Stimulated activated CD4-positive, alpha-beta T cell treated with anti-CD3 and anti-CD28 coated beads, Interleukin-1b, Interleukin-23, amount 100 ng/mL, for 1 hour (primary cell): ENCODE measurements at places on chromosomes 1 and 21.

DNA sequence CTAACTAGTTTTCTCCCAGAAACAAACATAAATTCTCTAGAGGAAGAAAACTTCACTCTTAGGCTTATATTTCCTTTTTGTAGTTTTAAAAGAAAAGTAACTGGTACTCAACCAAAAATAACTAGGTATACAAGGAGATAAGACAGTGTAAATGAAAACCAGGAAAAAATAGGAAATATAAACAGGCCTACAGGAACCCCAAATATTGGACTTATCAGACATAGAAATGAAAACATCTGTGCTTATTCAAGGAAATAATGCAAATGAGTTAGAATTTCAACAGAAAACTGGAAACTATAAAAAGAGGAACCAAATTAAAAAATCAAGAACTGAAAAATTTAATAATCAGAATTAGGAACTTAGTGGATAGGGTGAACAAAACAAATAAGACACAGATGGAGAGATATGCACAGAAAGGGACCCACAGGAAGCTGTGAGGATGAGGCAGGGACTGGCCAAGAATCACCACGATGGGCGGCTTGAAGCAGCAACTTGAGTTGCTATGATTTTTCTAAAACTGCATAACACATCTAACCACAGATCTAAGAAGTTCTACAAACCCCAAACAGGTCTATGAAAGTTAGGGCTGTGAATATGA is 67.5 kb upstream of the ACTRT2 start:
- no peak for DNase-seq

- no peak for DNase-seq
Measured at GRCh38 chr1:15938628-15939161, 37.2 kb downstream of the ZBTB17 start.

DNA sequence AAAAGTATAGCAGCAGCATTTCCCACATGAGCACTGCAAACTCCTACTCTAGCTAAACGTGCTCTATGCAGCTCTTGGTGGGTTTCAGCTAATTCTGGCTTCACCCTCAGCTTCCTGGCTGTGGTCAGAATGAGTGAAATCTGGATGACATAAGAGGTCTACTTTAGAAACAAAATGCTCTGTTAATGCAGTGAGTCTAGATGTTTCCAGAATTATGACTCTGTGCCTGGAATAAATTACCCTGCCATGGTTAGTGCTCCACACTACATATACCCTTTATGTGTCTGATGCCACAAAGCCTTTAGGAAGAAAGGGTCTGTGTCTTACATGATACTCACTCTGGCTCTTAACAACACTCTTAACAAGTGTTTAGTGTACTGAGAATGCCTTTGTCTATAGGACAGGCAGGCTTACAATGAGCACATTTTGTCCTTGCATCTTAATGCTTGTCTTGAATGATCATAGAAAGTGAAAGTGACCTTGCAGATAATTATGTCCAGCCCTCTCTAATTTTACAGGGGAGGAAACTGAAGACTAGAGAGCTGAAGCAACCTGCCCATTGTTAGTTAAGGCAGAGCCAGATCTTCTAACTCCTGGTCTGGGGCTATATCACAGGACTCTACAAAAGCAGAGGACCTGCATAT is 9.2 kb downstream of the S100A10 start:
- DNase-seq, result no peak

GRCh38 chr1:46303872-46304326 is 401 bp downstream of the UQCRH start:
- DNase-seq, result no peak

DNA sequence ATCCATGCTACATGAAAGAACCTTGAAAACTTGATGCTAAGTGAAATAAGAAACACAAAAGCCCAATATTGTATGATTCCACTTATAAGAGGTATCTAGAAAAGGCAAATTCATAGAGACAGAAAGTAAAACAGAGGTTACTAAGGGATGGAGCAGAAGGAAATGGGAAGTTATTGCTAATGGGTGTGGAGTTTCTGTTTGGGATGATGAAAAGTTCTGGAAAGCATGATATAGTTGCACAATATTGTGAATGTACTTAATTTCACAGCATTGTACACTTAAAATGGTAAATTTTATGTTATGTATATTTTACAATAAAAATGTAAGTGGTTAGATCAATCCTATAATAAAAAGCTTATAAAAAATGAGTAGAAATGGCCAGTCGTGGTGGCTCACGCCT is 1.6 kb upstream of the NECAP2 start:
- DNase-seq, result no peak

GRCh38 chr1:119453021-119453420 is 38.1 kb downstream of the HSD3B2 start:
- DNase-seq, result no peak

DNA sequence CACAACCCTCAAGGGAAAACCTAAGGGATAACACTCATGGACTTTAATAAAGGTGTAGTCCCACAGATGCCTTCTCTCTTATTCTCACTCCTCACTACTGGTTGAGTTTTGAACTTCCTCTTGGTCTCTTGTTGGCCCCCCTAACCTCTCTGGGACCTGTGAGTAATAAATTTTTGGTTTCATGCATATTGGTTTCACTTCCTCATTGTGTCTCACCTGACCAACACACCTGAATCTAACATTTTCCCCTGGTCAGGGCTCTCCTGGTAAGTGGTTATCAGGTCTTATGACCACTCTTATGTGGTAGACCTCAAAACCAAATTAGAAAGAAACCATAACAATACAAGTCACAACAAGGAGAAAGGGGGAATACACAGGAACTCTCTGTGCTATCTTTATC is 60.5 kb upstream of the PRMT6 start:
- DNase-seq, result no peak

DNA sequence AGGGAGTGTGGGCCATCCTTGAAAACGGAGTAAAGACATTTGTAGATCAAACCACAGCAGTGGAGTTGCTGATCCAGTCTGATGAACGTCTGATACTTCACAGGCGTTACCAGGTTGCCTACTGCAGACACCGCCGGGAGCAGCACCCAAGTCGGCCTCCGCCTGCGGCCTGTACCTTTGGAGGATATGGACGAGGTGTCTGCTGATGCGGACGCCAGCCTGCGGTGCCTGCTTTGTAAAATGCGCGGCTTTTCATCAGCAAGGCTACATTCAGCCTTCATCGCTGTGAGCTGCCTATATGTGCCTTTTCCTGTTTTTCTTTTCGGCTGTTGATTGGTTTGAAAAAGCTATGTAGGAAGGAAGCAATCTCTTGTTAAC is 16.0 kb downstream of the SLX9 start:
- no peak for DNase-seq

GRCh38 chr1:98382986-98383740 is 278.4 kb upstream of the SNX7 start:
- no peak for DNase-seq

DNA sequence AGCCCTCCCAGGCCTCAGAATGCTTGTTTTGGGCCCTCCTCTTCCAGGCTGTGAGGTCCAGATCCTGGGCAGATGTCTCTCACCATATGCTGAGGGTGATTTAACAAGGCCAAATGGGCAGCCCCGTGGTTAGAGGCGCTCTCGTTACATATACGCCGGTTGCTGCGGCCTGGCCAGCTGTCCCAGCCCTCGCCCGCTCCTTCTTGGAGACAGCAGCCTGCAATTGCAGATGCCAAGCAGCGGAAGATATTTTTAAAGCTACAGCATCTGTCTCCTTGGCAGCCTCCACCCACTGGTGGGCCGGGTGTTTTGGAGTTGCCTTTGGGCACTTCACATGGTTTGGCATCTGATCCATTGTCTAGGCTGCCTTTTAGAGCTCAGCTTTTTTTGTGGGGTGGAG is 178.8 kb upstream of the NFIA start:
- no peak for DNase-seq

DNA sequence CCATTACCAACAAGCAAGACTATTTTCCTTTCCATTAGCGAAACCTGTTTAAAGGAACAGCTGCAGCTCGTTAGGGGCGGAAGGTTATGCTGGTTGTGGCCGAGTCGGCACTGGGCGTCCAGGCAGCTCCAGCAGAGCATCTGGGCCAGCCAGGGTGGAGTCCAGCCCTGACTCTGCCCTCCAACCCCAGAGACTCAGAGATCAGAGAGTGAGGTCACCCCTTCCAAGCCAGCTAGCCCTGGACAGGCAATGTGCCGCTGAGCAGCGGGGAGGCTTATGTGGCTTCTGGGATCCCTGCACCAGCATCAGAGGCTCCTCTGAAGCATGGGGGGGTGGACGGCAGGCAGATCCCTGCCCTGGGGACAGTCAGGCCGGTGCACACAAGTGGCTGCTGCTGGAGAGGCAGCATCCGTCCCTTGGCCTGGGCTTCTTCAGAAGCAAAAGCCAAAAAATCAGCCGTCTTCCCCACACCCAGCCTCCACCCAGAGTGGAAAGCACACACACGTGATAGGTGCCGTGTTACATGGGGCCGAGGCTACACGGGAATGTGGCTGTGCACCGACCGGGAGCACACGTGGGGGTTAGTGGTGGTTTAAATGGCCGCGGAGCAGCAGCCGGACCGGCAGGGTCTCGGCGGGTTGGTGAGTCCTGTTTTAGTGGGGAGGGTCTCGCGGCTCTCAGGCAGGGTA is 30.1 kb downstream of the SLC66A1 start:
- DNase-seq, result no peak

DNA sequence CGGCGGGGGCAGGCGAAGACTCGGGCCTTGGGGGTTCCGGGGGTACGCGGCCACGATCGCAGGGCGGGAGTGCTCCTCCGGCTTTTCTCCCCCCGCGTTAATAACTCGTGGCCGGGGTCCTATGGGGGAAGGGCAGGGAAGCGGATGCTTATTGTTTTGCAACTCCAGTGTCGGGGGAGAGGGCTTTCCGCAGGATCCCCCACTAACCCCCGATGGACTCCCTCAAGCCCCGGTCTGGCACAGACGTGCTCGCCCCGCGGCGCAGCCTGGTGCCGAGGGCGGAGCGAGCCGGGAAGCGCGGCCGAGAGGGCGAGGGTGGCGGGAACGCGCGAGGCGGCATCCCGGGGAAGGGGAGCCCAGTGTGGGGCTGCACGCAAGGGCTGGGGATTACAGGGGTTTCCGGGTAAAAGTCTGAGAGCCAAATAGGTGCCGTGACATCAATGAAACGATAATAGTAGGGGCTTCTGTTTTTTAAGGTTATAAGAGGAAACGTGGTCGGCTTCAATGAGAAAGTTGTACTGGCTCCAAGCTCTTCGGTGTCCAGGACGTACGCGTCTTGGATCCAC is 772 bp downstream of the UCK2 start:
- peak; percentile 27 for DNase-seq

DNA sequence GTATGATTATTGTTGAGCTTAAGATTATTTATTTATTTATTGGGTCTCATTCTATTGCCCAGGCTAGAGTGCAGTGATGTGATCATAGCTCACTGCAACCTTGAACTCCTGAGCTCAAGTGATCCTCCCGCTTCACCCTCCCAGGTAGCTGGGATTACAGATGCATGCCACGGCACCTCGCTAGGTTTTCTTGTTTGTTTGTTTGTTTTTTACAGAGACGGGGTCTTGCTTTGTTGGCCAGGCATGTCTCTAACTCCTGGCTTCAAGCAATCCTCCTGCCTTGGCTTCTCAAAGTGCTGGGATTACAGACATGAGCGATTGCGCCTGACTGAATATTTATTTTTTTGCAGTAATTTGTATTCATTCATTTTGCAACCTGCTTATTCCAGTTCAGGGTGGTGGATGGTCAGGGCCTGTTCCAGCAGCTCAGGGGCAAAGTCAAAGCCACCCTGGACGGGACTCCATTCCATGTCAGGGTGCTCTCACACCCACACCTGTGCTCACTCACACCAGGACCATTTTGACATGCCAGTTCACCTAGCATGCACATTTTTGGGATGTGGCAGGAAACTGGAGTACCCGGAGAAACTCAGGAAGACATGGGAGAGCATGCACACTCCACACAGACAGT is 29.6 kb upstream of the RASAL2 start:
- no peak for DNase-seq

DNA sequence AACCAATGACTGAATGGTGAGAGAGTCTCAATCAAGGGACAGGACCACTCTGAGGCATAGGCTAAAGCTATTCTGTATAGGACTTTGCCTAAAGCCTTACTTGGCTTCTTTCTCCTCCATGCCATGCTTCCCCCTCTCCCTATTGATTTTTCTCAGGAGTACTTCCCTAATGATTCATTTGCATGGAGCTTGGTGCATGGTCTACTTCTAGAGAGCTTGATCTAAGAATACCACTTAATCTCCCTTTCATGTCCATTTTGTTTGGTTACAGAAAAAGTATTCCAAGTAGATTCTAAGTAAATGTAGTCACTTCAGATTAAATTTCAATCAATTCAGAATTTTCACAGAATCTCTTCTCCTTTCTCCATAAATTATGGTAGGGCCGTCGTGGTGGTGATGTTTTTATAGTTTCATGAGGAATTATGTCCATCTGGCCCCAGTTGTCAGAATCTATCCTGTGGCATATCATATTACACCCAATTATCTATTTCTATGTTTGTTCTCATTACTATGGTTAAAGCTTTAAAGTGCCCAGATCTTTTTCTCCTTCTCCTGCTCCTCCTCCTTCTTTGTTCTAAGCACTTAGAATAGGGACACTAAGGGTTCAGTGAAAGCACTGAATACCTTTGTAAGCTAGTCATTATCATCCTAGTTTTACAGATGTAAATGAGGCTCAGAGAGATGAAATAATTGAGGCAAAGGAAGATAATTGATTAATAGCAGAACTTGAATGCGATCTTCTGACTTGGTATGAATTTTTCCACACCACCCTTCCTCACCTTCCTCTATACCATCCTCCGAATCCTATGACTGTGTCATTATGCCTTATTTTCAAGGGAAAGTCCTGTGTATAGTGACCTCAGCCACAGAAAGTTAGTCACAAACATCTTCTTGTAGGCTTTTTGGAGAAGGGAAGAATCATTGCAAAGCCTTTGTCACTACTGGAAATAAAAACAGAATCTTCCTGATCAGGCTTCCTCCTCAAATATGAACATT is 85.6 kb upstream of the ZRANB2 start:
- DNase-seq, result no peak

- DNase-seq, result no peak
Measured at GRCh38 chr21:33229099-33229783, 497 bp upstream of the IFNAR2 start.

GRCh38 chr1:2967881-2968280 is 53.4 kb upstream of the ACTRT2 start:
- DNase-seq, result no peak

DNA sequence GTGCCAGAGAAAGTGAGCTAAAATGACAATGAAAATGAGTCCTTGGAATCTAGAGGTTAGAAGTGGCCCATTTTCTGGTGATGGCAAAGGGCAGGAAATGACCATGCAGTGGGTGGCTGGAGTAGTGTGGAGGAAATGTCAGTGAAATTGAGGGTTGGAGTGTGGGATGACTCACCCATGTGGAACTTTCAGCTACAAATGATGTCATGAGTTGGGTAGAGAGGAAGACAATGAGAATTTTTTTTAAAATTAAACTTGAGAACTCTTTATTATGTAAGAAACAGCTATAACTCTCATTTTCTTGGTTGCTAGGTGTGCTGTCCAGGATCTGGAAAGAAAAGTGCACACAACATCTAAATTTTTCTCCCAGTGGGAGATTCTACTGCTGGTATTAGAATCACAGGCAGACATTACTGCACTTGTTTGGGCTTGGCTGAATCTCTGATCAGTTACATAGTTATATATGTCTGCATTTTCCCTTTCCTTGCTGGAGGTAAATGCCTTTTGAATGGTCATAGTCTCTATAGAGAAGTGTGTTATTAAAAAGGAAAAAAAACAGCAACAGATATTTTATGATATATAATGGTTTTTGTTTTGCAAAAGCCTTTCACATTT is 56.8 kb upstream of the GNG12 start:
- no peak for DNase-seq
